ENCODE measurements at places on chromosomes 3 and 15. TPM values are rescaled to one million over a fixed set of nuclear protein-coding genes. Genes with fewer than 3 reads are reported as not detected.

DNA sequence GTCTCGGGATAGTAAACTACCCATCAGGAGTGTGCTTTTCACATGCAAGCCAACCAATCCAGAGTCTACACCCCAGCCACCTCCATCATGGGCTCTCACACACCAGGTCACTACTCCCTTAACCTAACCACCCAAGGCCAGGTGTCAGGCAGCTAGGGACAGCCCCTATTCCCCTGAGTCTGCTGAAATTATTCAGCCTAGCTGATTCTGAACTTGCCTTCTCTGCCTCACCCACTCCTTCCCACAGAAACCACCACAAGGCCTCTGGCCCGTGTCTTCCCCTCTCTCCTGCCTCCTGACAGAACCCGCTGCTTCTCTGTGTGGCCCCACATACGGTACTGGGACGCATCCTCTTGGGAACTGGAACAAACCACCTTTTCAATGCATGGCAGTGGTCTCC is 82.1 kb downstream of the PCSK6 start:
- DNase-seq = no peak

DNA sequence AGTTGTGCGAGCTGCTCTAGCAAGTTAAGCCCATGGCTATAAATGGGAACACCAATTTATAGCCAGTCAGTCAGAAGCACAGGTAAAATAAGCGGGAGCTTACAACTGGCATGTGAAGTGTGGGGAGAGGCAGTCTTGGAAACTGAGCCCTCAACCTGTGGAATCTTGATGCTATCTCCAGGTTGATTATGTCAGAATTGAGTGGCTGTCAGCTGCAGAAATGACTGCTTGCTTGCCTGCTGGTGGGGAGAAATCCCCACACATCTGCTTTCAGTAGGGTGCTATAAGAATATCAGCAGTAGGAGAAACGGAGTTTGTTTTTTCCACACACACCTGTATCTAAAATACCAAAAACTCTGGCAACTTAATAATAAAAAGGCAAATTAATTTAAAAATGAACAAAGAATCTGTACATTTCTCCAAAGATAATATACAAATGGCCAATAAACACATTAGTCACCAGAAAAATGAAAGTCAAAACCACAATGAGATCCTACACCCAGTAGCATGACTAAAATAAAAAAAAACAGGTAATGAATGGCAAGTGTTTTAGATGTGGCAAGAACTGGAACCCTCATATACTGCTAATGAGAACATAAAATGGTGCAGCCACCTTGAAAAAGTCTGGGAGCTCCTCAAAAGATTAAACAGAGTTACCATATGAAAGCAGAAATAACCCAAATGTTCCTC is 26.0 kb upstream of the MAP4 start:
- no peak for DNase-seq

DNA sequence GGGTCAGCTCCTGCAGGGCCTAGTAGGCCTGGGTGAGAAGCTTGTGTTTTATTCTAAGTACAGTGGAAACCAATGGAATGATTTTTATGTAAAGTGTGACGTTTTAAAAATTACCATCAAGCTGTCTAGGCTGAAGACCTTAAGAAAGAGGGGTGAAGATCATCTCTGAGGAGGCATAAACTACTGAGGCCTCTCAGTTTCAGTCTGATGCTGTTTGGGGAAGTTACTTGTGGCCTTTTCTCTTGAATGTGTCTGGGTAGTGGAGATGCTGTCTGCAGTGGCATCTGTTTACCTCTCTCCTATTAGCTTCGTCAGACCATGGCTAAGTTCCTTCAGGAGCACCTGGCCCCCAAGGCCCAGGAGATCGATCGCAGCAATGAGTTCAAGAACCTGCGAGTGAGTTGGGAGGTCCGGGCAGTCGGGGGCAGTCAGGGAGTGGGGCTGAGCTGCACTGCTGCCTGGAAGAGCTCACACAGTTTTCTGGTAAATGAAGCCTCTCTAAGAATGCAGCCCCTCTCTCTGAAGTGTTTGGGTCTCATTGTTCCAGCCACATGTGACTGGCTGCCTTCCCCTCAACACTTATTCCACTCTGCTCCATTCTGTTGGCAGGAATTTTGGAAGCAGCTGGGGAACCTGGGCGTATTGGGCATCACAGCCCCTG is 1.9 kb downstream of the IVD start:
- no peak for DNase-seq

GRCh38 chr3:155302481-155302880 is 9.0 kb upstream of the STRIT1 start:
- no peak for DNase-seq

- no peak for DNase-seq
These were observed 43.6 kb upstream of the WWTR1 start for GRCh38 chr3:149701206-149701976.

The DNAJA4 gene
- total RNA-seq = 36.9 TPM

The SMAD6 gene
- total RNA-seq = 50.5 TPM

The ACKR4 gene
- total RNA-seq = 4.2 TPM
